Endothelial cell (in vitro differentiated cells): ENCODE measurements at places on chromosomes 4 and X.

DNA sequence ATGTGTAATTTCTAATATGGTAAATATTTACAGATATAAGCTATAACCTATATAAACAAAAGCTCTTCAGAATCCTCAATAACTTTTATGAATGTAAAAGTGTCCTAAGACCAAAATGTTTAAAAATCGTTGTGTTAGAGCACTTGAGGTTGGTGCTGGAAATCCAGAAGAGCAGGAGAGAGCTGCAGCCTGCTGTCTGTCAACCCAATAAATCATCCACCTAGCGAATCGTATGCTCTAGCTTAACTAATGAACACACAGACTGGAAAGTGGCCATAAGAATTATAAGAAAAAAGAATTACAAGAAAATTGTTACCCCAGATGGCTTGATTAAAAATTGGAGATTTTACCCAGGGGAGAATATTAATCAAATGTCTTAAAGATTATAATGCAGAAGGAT lies 17.0 kb downstream of the CFAP97 start:
- DNase-seq, result no peak

DNA sequence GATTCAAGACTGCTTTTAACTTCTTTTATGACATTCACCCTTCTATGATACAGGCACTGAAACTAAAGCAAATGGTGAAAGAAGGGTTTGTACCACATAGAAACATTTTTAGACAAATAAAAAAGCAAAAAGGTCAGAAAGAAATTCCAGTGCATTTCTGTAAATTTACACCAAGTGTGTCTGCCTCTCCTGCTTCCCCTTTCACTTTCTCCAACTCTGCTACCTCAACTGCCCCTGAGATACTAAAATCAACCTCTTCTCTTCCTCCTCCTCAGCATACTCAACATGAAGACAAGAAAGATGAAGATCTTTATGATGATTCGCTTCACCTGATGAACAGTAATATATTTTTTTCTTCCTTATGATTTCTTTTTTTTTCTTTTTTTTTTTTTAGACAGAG lies 187.9 kb downstream of the LRBA start:
- DNase-seq, result no peak

GRCh38 chr4:29770627-29771026 lies 949.5 kb upstream of the PCDH7 start:
- no peak for DNase-seq

GRCh38 chrX:123878252-123878721 lies 18.4 kb downstream of the XIAP start:
- no peak for DNase-seq

- DNase-seq, result no peak
Observed at GRCh38 chr4:119302073-119302832, 19.7 kb downstream of the FABP2 start.
